NCI-H1092 treated with DMSO at 0.1 percent for 48 hours (cell line): ENCODE measurements at places on chromosomes 16 and 17.

DNA sequence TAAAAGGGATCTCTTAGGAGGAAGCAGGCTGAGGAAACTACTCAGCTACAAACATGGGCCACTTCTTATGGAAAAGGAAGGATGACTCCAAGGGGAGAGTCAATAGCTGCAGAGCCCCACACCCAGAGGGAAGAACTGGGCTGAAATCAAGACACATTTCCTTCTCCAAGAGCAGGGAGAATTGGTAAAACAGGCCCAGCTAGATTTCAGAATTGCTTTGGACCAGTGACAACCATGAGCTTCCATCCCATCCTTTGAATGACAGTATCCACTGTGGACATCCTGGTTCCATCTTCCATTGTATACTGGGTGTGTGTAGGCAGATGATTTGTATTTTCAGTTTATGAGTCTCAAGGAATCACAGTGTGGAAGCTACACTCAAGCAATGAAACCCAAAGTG is 267.5 kb downstream of the IRF8 start:
- no peak for DNase-seq

- peak; percentile 56 for DNase-seq
Observed at GRCh38 chr16:12214509-12214908, 238.0 kb downstream of the SNX29 start.

DNA sequence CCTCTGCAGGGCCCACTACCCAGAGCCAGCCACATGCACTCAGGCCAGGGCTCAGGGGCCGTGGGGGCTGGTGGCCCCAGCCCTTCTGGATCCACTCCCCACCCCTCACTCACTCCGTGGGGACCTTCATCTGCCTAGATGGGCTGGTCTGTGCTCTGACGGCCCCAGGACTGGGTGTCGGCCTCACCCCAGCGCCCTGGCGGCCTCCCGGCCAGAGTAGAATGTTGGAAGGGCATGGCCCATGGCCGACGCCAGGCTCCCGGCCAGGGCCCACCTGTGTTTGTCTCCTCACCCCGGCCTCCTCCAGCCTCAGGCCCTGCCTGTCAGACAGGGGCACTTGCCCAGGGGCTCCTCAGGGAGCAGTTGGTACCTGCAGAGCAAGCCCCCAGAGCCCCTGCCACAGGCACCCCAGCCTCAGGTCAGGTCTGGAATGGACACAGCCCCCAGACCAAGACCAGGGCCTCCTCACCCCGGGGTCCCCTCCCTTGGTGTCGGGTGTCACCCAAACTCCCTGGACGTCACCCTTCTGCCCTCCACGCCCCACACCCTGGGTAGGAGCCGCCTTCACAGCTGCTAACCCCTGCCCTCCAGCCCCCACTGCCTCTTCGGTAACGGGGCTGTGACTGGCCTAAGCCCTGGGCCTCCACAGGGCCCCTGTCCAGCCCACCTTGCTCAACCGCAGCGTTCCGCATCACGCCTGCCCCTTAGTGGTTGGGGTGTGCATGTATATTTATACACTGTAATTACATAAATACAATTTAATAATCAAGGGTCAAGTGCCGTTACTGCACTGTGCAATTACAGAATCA is 3.0 kb upstream of the CDH15 start:
- no peak for DNase-seq

- no peak for DNase-seq
Observed at GRCh38 chr17:1010586-1010985, 13.7 kb downstream of the TIMM22 start.

DNA sequence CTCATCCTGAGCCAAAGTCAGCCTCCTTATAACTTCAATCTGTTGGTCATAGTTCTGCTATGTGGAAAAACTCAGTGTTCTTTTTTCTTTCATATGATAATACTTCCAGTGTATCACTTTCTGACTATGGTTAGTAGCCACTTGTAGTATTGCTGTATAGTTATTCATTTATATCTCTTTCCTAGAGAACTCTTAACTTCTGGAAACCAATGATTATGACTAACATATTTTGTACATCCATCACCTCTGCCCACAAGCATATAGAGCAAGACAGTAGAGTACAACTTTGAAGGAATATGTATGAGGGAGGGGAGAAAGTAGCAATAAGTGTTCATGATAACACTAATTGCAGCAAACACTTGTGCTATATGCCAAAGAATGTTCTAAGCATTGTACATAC is 38.6 kb downstream of the COX10 start:
- no peak for DNase-seq

- peak; percentile 28 for DNase-seq
Observed at GRCh38 chr17:7912927-7913524, 3.1 kb downstream of the RNF227 start.

DNA sequence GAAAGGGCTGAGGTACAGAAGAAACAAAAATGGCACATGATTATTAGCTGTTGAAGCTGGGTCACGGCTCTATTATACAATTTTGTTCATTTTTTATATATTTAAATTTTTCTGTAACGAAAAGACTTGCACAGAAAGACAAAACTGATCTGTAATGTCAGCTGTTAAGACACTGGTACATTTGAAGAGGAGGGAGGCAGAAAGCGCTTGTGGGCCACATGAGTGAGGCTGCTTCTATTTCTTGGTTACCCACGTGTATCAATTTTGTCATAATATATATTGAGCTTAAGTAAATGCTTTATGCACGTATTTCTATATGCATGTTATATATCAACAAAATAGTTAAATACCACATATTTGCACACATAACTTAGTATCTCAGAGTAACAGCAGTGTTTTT is 151.8 kb upstream of the KCNJ18 start:
- DNase-seq: no peak
